ENCODE measurements at places on chromosomes 12 and 14.

GRCh38 chr12:21940549-21941505, at the start of gene ABCC9:
TSS of gene ABCC9 (minus strand) at chr12:21941426. CDS start at chr12:21936674, 4,752 bp downstream.
- no peak for DNase-seq

GRCh38 chr14:69959136-69959535, 79.9 kb downstream of the SMOC1 start:
- DNase-seq, result no peak

DNA sequence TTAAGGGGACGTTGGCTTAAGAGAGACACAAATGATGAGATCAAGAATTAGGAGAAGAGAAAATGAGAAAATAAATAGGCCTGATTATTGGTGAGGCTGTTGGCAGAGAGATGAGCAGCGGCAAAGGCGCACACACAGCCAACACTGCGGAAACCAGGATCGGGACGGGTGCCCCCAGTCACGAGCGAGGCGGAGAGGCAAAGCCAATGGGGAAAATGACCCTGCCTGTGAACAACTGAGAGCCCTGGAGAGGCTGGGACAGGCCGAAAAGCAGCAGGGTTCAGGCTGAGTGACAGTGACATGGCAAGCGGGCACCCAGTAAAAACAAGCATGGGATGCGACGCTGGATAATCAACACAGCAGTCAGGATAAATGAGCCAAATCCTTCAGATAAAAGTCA, 21.0 kb downstream of the SLC15A4 start:
- DNase-seq, result no peak

GRCh38 chr14:36503771-36504741, 16.0 kb downstream of the NKX2-1 start:
- DNase-seq, result no peak

- no peak for DNase-seq
These were observed 284.9 kb downstream of the TMTC2 start for GRCh38 chr12:82971584-82971983.

DNA sequence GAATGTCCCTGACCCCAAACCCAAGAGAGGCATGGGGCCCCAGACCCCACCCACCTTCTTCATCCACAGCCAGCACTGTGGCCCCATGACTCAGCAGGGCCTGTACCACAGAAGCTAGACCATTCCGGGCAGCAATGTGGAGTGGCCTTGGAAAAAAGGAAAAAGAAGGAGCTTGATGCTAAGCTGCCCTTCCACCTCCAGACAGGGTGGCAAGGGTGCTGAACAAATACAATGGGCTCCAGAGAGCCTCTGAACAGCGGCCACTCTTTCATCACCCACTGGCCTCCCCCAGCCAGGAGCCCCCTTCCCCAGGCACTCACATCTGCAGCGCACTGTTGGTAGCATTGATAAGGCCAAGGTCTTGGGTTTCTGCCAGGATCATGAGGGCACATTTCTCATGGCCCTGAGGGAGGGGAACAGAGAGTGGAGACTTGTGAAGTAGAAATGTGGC, 13.9 kb downstream of the SLC39A5 start:
- DNase-seq, result no peak

GRCh38 chr12:115364921-115365320, 680.9 kb upstream of the TBX3 start:
- no peak for DNase-seq

DNA sequence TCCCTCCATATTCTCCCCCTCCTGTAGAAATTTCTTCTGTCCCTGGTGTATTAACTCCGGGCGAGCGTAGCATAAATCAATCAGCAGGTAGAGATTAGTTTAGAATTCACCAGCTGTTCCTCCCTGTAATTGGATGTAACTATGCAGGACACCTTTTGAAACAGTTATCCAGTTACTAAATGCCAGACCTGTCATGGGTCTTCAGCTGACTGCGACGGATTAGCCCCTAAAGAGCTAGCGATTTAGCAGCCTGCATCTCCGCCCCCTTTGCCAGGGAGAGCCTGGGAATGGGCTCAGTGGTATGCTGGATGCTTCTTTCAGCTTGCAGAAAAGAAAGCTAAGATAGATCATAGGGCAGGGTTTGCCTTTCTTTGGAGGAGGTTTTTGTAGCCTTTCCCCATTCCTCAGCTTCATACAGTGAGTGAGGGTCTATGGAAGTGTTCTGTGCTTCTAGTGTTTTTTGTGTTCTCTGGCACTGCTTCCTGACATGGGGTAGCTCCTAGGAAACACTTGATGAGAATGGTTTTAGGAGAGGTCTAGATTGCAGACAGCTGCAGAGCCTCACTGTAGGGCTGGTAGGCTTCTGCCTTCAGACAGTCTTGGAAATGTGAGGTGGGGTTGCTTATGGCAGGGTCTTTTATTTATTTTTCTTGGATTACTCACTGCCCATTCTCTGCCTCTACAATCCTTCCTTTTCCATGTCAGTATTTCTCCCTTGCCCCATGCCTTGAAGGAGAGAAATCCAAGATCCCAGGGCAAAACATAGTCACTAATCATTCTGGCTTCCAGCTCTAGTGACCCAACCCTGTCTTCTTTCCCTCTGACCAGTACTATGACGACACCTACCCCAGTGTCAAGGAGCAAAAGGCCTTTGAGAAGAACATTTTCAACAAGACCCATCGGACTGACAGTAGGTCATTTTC, 16.7 kb downstream of the COPZ1 start:
- no peak for DNase-seq

- no peak for DNase-seq
These were observed 189.3 kb upstream of the LHX5 start for GRCh38 chr12:113660936-113661335.

DNA sequence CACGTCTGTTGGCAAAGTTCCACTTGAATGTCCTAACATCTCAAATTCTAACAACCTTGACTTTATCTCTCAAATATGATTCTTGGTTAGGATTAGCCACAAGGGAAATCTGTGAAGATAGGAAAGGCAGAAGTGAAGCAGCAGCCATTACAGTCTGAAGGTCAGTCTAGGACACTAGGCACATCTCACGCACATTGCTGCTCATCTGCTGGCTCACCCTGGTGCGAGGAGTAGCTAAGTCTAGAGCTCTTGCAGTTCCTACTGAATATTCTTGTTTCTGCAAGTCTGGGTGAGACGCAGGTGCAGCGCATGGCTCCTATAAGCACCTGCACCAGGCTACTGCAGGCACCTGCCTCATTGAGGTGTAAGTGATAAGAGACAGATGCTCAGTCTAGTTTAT, 6.4 kb upstream of the SLC25A3 start:
- no peak for DNase-seq

DNA sequence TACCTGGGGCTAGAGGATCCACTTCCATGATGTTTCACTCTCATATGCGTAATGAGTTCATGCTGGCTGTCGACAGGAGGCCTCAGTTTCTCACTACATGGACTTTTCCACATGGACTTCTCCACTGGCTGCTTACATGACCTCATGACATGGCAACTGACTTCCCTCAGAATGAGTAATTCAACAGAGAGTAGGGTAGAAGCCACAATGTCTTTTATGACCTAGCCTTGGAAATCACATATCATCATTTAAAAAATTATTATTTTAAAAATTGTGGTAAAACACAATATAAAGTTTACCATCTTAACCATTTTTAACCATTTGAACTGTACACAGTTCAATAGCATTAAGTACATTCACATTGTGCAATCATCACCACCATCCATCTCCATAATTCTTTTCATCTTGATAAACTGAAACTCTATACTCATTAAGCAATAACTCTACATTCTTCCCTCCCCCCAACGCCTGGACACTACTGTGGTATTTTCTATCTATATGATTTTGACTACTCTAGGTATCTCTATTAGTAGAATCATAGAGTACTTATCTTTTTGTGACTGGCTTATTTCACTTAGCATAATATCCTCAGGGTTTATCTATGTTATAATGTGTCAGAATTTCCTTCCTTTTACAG, 144.5 kb downstream of the TGFB3 start:
- DNase-seq, result no peak

DNA sequence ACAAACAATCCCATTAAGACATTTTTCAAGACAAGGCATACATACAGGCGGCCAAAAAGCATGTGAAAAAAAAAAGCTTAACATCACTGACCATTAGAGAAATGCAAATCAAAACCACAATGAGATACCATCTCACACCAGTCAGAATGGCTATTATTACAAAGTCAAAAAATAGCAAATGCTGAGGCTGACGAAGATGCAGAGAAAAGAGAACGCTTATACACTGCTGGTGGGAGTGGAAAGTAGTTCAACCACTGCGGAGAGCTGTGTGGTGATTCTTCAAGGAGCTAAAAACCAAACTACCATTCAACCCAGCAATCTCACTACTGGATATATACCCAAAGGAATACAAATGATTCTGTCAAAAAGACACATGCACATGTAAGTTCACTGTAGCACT, 216.7 kb downstream of the FOXG1 start:
- no peak for DNase-seq

DNA sequence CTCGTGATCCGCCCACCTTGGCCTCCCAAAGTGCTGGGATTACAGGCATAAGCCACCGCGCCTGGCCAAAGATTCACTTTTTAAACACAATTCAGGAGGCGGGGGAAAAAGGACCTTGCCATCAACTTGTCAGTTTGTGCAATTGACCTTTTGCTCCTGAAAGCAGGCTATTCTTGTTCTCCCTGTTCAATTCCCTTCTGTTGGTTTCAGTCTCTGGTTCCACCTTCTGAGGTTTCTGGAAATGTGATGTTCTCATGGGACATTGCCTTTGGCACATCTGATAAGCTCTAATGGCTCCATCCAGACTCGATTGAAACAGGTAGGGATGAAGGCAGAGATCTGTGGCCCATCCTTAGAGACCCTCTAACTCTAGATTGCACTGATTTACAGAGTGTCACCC, 17.9 kb upstream of the CCDC85C start:
- no peak for DNase-seq

Measured in stimulated activated effector memory CD8-positive, alpha-beta T cell treated with anti-CD3 and anti-CD28 coated beads, Interleukin-12 subunit alpha, Interleukin-12 subunit beta, amount 100 ng/mL, for 72 hours (primary cell).